MV-4-11 (cell line): ENCODE measurements at places on chromosomes 2 and 18.

DNA sequence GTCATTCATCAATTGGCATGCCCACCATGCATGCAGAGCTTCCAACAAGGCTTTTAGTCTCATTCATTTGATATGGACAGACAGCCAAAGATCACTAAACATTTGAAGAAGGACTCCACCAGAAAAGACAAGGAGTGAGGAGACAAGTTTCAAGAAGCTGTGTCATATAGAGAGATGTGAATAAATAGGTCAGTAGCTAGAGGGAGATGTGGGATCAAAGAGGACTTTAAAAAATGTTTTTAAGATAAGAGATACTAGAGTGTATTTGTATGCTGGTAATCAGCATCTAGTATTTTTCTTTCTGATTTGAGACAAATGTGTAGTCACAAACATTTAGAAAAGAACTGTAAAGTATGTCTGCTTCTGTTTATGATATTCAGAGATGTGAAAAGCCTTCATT lies 48.5 kb downstream of the ANTXR1 start:
- no peak for DNase-seq

DNA sequence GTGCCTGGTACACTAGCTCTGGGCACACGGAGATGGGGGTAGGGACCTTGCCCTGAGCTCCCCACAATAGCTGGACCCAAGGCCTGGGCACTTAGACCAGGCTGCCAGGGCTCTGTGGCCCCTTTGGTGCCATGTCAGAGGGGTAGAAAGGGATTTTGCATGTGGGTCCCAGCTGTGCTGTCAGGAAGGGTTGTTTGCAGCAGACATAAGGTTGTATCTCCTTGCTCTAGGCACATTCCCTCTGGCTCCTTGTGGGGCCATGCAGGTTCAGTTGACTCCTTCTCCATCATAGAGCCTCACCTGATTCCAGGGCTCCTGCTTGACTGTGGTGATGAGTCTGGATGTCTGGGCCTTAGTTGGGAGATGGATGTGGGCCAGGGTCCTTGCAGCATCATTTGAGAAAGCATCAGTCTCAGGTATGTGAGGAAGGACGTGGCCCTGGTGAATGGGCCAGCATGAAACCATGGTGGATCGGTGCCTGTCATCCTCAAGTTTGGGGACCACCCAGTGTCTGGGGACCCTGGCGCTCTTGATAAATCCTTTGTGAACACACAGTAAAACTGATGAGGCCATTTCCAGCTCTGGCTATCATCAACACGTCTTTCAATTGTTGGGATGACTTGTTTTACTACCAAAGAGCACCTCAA lies 461.9 kb upstream of the HS6ST1 start:
- DNase-seq, result no peak

DNA sequence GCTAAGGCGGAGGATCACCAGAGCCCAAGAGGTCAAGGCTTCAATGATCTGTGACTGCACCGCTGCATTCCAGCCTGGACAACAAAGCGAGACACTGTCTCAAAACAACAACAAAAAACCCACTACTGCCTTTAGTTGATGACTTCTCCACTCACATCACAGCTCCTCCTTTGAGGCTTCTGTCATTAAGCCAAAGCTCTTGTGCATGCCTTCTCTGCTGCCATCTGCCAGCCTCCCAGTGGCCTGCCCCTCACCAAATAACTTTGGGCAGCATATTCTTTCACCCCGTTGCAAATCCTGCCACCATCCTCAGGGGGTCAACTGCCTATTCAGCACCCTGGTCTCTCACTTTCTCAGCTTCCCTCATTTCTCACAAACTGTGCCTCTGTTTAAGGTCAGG lies 27.5 kb downstream of the OSBPL1A start:
- no peak for DNase-seq

DNA sequence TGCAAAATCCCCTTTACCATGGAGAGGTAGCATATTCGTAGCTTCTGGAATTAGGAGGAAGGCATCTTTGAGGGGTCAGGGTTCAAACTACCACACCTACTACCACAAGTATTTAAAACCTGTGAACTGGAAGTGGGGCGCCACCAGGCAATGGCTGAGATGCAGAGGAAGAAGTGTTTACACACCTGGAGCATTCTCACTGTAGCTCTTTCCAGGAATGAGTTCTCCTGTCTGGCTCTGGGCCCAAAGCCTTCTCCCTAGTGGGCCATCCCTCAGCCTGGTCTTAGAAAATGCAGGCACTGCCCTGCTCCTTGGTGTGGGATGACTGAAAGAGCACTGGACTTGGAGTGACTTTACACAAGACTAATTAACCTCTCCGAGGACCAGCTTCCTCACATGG lies 30.7 kb upstream of the FOXI3 start:
- DNase-seq, result no peak

DNA sequence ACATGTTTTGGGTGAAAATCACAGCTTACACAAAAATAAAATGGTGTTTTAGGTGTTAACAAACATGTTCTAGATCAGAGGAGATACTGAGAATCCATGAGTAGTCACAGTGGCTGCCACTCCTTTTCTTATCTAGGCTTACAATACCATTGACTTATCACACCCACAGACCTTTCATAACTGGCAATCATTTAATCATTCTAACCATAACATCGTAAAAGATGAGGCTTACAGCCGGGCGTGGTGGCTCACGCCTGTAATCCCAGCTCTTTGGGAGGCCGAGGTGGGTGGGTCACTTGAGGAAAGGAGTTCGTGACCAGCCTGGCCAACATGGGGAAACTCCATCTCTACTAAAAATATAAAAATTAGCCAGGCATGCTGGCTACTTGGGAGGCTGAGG lies 18.8 kb upstream of the SERPINB5 start:
- DNase-seq, result no peak

GRCh38 chr2:137870682-137871081 lies 93.6 kb upstream of the HNMT start:
- no peak for DNase-seq

GRCh38 chr2:231034291-231034882 lies 2.9 kb upstream of the C2orf72 start:
- peak; percentile 74 for DNase-seq

- no peak for DNase-seq
Measured at GRCh38 chr18:43396266-43396665, 119.0 kb upstream of the SYT4 start.

- DNase-seq, result peak; percentile 91
Measured at GRCh38 chr18:50297621-50298442, 10.3 kb upstream of the CXXC1 start.

DNA sequence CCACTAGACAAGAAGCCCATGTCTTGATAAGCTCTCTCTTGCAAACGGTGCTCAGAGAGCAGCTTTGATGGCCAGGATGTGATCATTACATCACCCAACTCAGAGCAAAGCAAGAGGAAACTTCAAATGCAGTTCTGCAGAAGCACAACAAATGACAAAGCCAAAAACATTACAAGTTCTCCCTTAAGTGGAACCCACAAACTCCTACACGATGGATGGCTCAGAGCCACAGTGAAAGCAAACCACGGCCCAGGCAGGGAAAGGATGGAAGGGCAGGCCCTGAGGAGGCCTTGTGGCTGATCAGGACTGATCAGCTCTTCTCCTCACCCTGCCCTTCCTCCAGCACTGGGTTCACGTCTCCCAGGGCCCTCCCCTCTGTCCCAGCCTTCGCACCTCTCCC lies 326.4 kb downstream of the EIPR1 start:
- no peak for DNase-seq

DNA sequence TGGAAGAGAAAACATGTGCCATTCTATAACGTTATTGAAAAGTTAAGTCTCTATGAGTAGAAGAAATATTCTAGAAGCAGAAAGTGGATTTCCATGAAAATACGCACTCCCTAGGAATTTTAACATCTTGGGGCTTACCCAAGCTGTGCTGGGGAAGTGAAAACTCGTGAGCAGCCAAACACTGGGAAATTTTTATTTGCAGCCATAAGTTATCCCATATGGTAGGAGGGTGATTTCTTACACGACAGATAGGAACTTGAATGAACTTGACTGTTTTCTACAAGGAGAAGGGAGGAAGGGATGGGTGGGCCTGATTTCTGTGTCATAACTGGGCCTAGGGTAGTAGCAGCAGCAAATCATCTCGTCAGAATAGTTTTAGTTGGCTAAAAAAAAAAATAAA lies 272.6 kb downstream of the ETAA1 start:
- no peak for DNase-seq

DNA sequence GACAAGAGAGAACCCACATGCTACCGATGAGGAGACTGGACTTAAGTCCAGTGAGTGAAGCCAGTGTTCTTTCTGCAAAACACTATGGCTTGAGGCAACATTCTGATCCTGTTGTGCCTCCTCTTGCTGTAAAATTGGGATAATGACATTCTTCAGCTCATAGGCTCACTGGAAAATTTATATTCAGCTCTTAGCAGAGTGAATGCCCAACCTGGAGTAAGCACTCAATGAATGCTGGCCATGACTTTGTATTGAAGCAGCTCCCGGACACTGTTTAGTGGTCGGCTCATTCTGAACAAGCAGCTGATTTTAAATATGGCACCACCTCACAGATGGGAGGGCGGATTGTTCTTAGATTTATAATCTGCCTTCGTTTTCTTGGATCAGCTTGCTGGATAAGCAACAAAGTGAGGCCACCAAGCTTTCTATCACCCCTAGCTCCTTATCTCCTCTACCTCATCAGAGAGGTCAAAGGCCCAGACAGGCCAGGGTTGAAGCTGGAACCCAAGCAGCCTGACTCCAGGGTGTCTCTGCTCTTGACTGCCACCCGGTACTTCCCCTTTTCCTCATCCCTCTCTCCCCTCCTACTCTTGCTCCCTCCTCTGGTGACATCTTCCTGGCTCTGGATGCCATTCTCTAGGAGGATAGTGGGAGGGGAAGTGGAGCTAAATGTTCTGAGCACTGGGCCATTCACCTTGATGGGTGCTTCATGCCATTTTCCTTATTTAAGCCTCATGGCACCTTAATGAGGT lies 11.5 kb downstream of the SLC9A4 start:
- DNase-seq, result peak; percentile 3

GRCh38 chr2:147045113-147045512 lies 799.7 kb upstream of the ACVR2A start:
- DNase-seq, result peak; percentile 5

- DNase-seq, result no peak
Measured at GRCh38 chr2:219875036-219875435, 247.6 kb downstream of the SLC4A3 start.

DNA sequence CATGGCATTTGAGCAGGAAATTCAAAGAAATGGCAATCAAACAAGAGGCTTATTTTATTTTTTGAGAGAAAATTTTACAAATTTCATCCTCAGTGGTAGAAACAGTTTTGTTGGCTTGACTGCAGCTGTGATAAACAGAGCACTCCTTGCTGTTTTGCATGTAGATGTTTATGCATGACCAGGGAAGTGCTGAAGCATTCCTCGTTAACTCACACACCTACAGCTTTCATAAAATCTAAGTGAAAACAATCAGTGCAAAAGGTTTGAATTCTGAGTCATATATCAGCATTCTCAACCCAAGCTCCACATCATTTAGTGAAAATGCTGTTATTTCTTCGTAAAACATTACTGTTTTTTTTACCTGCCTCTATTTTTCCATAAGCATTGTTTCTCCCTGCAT lies 146.6 kb upstream of the CCDC68 start:
- DNase-seq, result no peak

DNA sequence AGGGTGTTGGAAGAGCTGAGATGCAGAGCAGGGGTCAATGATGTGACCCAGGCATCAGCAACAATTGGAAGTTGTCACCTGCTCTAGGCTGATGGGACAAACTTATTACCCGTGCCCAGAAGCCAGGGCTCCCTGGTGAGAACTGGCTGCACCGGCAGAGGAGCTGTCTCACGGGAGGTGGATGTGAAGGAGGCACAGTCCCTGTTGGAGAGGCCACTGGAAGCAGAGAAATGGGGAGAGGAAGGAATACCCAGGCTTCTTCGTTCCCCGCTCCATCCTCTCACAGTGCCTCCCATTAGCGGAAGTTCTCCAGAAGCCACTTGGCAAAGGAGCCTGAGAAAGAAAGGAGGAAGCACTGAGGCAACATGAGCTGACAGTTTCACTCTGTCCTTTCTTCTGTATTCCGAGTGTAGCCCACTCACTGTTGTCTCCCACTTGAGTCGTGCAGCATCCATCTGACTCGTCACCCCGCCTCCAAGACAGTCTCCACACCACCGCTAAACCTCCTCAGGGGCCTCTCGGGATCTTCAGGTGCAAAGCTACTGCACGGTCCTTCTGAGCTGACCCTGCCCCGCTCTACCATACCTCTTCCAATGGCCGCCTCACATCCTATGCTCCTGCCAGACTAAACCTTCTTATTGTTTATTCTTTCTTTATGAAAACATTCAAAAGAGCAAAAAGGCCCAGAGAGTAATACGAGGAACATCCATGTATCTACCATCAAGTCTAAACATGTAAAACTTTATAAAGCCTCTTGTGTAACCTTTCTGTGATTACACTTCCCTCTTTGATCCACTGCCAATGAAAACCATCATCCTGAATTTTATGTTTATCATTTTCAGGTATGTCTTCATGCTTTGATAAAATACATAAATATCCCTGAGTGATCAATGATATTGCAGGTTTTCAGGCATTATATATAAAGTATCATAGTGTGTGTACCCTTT lies 19.1 kb upstream of the AFTPH start:
- DNase-seq, result peak; percentile 66

- DNase-seq, result peak; percentile 59
Measured at GRCh38 chr18:5167831-5168230, 29.2 kb downstream of the AKAIN1 start.

DNA sequence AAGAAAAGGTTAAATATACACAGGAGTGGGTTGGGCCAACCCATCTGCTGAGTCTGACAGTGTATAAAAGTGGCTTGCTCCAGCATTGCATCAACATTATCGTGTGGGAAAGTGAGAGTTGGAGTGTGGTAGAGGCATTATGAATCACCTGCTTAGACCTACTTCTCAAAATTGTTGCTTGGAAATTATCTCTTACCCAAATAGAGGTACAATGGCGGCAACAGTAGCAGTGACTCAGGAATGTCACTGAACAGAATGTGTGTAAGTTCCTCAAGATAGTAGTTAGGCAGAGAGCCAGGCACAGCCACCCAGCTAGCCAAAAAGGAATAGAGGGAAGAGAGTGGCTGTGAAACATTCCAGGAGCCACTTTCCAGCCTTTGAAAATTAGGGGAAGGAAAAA lies 616.0 kb downstream of the NUP35 start:
- DNase-seq, result no peak

GRCh38 chr18:61967252-61967891 lies 74.6 kb upstream of the RNF152 start:
- DNase-seq, result peak; percentile 55

GRCh38 chr2:67895227-67895941 lies 167.4 kb downstream of the C1D start:
- DNase-seq, result no peak

- no peak for DNase-seq
Measured at GRCh38 chr2:11585071-11585470, 51.2 kb downstream of the GREB1 start.
